ENCODE measurements at places on chromosomes 7 and 10.

- no peaks in the 10 kb centered on the region for H3K4me1 ChIP-seq
- no peak for DNase-seq
- H3K27ac ChIP-seq: no peak overlapping the region
- no peak overlapping the region for H3K4me3 ChIP-seq
- peaks cover 50% of the 10 kb centered on the region for H3K27me3 ChIP-seq
- H3K36me3 ChIP-seq: no peaks in the 10 kb centered on the region
These were observed 2.4 kb upstream of the ARID5B start for GRCh38 chr10:61899069-61899531.

- no peaks in the 10 kb centered on the region for H3K4me1 ChIP-seq
- no peak for DNase-seq
- no peaks in the 10 kb centered on the region for H3K27me3 ChIP-seq
- no peaks in the 10 kb centered on the region for H3K36me3 ChIP-seq
- H3K4me3 ChIP-seq: no peak overlapping the region
These were observed 8.7 kb upstream of the POLD2 start for GRCh38 chr7:44132039-44132438.

GRCh38 chr7:12942609-12943008 lies 255.2 kb downstream of the ARL4A start:
- H3K27me3 ChIP-seq: no peaks in the 10 kb centered on the region
- H3K4me1 ChIP-seq: no peaks in the 10 kb centered on the region
- no peak overlapping the region for H3K27ac ChIP-seq
- H3K36me3 ChIP-seq: no peaks in the 10 kb centered on the region
- DNase-seq: no peak
- H3K4me3 ChIP-seq: no peak overlapping the region

GRCh38 chr10:15067154-15067553 lies 21.4 kb downstream of the ACBD7 start:
- no peak for DNase-seq
- no peaks in the 10 kb centered on the region for H3K36me3 ChIP-seq
- H3K27me3 ChIP-seq: no peaks in the 10 kb centered on the region
- no peak overlapping the region for H3K27ac ChIP-seq

GRCh38 chr10:61472090-61472674 lies 19.0 kb upstream of the TMEM26 start:
- H3K4me1 ChIP-seq: no peaks in the 10 kb centered on the region
- no peaks in the 10 kb centered on the region for H3K36me3 ChIP-seq
- H3K4me3 ChIP-seq: no peak overlapping the region

- DNase-seq: no peak
- no peak overlapping the region for H3K4me3 ChIP-seq
- H3K36me3 ChIP-seq: no peaks in the 10 kb centered on the region
- H3K4me1 ChIP-seq: peaks cover 4% of the 10 kb centered on the region
These were observed 281.7 kb downstream of the KLF6 start for GRCh38 chr10:3503299-3503698.

DNA sequence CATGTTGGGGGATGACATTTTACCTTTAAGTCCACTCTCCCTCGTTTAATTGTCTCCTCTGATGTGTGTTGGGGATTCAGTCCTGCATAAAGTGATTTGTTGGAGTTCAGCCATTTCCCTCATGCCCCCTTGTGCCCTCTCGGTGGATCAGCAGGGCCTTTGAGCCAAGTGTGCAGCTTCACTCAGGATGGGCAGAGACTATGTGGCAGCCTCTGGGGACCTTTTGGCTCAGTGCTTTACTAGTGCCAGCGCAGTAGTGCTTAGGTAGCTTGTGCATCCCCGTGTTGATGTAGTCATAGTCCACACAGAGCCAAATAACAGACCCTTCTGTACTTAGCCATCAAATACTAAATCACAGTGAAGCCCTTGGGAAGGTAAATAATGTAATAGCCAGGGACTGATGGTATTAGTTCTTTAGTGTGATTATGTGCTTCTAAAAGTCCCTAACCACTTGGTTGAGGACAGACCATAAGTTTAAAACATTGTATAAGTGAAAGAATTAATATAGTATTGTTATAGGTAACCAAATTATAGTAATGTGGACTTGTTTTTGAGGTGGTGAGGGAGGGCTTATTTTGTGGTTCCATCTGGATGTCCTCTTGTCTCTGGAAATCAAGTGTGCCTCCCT lies 11.4 kb downstream of the BUB3 start:
- no peaks in the 10 kb centered on the region for H3K27me3 ChIP-seq
- H3K36me3 ChIP-seq: peaks cover 37% of the 10 kb centered on the region
- H3K4me3 ChIP-seq: no peak overlapping the region
- DNase-seq: no peak
- no peak overlapping the region for H3K27ac ChIP-seq
- no peaks in the 10 kb centered on the region for H3K4me1 ChIP-seq

DNA sequence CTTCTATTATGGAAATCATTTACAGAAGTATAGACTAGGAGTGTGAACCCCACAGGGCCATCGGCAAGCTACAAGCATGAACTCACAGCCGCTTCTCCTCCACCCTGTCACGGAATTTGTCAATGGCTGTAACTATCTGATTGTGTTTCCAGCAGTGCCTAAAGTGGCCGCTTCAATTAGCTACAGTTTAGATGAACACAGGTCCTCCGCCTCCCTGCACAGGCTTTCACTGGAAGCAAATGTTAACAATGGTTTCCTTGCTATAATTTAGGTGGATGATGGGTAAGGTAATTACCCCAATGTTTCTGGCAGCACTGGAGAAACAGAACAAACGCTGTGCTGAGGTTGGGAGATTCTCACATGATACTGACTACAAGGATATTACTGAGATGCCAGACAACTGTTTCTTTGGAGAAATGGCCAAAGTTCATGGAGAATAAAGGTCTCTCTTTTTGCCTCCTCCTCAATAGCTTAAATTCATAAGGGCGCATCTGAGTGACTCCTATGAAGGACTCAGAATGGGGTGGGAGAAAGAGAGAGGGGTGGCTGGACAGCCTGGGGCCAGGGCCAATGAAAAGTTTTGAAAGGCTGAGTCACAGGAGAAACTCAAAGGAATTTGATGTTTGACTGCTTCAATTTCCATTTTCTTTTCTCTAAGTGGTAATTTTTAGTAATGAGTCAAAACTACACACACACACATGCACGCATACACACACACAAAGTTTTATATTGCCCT lies 78.9 kb downstream of the SVIL start:
- H3K27ac ChIP-seq: peak overlapping the region; percentile 79
- H3K4me3 ChIP-seq: no peak overlapping the region
- no peaks in the 10 kb centered on the region for H3K27me3 ChIP-seq
- peaks cover 4% of the 10 kb centered on the region for H3K36me3 ChIP-seq
- H3K4me1 ChIP-seq: peaks cover 25% of the 10 kb centered on the region
- peak; percentile 59 for DNase-seq

- no peaks in the 10 kb centered on the region for H3K27me3 ChIP-seq
- peak; percentile 13 for DNase-seq
- no peaks in the 10 kb centered on the region for H3K36me3 ChIP-seq
- no peak overlapping the region for H3K27ac ChIP-seq
- H3K4me1 ChIP-seq: peaks cover 37% of the 10 kb centered on the region
These were observed 68.4 kb downstream of the ASAH2B start for GRCh38 chr10:50807851-50808776.

DNA sequence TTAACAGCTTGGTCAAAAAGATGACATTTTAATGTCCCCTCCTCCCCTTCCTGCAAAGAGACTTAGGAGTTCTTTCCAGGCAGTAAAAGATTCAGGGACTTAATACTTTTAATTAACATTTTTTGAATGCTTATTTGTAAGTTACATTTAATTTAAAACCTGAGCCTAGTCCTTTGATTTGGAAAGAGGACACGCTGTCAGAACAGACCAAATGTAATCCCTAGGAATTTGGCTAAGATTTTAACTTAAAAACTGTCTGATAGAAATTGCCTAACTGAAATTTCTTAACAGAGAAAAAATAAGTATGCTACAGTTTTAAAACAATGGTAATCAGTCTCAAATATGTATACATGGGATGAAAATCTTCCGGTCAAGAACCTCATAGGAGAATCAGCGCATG lies 98.5 kb downstream of the NRP1 start:
- H3K27me3 ChIP-seq: no peaks in the 10 kb centered on the region
- H3K27ac ChIP-seq: no peak overlapping the region
- DNase-seq: no peak
- H3K4me1 ChIP-seq: peaks cover 24% of the 10 kb centered on the region
- H3K4me3 ChIP-seq: no peak overlapping the region

- no peaks in the 10 kb centered on the region for H3K36me3 ChIP-seq
- no peak for DNase-seq
- H3K27me3 ChIP-seq: no peaks in the 10 kb centered on the region
These were observed 52.4 kb upstream of the GNAI1 start for GRCh38 chr7:80082213-80082612.

- H3K36me3 ChIP-seq: no peaks in the 10 kb centered on the region
- DNase-seq: peak; percentile 79
- H3K27ac ChIP-seq: peak within 1 kb of the TSS; percentile 39
- peaks cover 20% of the 10 kb centered on the region for H3K4me1 ChIP-seq
- H3K27me3 ChIP-seq: peaks cover 15% of the 10 kb centered on the region
These were observed at the start of gene PTN for GRCh38 chr7:137343281-137343841. Gene PTN (minus strand): TSS chr7:137343733. CDS start chr7:137254973, 88,760 bp downstream.

All from neural progenitor cell (in vitro differentiated cells).